ENCODE measurements at places on chromosomes 6 and 20.

- no peak overlapping the region for H3K4me3 ChIP-seq
- no peaks in the 10 kb centered on the region for H3K27me3 ChIP-seq
- no peaks in the 10 kb centered on the region for H3K4me1 ChIP-seq
- no peak for DNase-seq
These were observed 326.4 kb upstream of the MARCKS start for GRCh38 chr6:113530769-113531168.

- no peak overlapping the region for H3K27ac ChIP-seq
- 0 out of 2 replicates have a peak, but pooled peaks cover 3% of the 10 kb centered on the region for H3K27me3 ChIP-seq
- H3K4me1 ChIP-seq = no peaks in the 10 kb centered on the region
- no peaks in the 10 kb centered on the region for H3K36me3 ChIP-seq
- H3K4me3 ChIP-seq = no peak overlapping the region
These were observed 8.2 kb downstream of the ARHGAP40 start for GRCh38 chr20:38609815-38610214.

GRCh38 chr6:9136141-9136822, 700.9 kb upstream of the SLC35B3 start:
- no peak for DNase-seq
- no peak overlapping the region for H3K4me3 ChIP-seq
- H3K27me3 ChIP-seq = no peaks in the 10 kb centered on the region
- no peaks in the 10 kb centered on the region for H3K36me3 ChIP-seq
- H3K4me1 ChIP-seq = no peaks in the 10 kb centered on the region

DNA sequence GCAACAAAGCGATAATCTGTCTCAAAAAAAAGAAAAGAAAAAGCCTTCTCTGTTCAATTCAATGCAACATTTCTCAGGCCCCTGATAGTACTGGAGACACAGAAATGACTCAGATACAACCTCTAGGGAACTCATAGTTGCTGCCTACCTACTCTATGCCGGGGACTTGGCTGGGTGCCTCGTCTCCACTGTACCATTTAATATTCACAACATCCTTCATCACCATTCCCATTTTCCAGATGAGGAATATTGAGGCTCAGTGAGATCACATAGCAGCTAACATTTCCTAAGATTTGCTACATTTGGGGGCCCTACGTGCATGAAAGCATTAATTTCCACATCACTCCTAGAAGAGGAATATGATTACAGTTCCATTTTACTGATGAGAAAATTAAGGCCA, 7.5 kb downstream of the NOL4L start:
- no peak for DNase-seq
- H3K4me3 ChIP-seq = no peak overlapping the region
- H3K4me1 ChIP-seq = peaks cover 7% of the 10 kb centered on the region

- peaks cover 23% of the 10 kb centered on the region for H3K36me3 ChIP-seq
- DNase-seq = no peak
- H3K27me3 ChIP-seq = no peaks in the 10 kb centered on the region
- H3K4me1 ChIP-seq = peaks cover 40% of the 10 kb centered on the region
- peak overlapping the region; percentile 92 for H3K27ac ChIP-seq
These were observed 26.1 kb downstream of the RBCK1 start for GRCh38 chr20:434221-434620.

- no peaks in the 10 kb centered on the region for H3K36me3 ChIP-seq
- DNase-seq = no peak
- no peak overlapping the region for H3K27ac ChIP-seq
- no peaks in the 10 kb centered on the region for H3K27me3 ChIP-seq
These were observed 156.5 kb downstream of the SH3BGRL2 start for GRCh38 chr6:79787626-79788025.

GRCh38 chr6:45590226-45590625, 212.5 kb upstream of the SUPT3H start:
- no peaks in the 10 kb centered on the region for H3K27me3 ChIP-seq
- no peak overlapping the region for H3K27ac ChIP-seq
- H3K4me1 ChIP-seq = no peaks in the 10 kb centered on the region
- no peak for DNase-seq
- H3K4me3 ChIP-seq = no peak overlapping the region

GRCh38 chr6:114785235-114786127, 442.7 kb upstream of the HS3ST5 start:
- H3K36me3 ChIP-seq = no peaks in the 10 kb centered on the region
- no peaks in the 10 kb centered on the region for H3K4me1 ChIP-seq
- no peak overlapping the region for H3K4me3 ChIP-seq

- H3K27me3 ChIP-seq = no peaks in the 10 kb centered on the region
- H3K27ac ChIP-seq = peak overlapping the region; percentile 18
- H3K4me1 ChIP-seq = no peaks in the 10 kb centered on the region
These were observed 14.8 kb downstream of the MTHFD1L start for GRCh38 chr6:150880336-150880735.

DNA sequence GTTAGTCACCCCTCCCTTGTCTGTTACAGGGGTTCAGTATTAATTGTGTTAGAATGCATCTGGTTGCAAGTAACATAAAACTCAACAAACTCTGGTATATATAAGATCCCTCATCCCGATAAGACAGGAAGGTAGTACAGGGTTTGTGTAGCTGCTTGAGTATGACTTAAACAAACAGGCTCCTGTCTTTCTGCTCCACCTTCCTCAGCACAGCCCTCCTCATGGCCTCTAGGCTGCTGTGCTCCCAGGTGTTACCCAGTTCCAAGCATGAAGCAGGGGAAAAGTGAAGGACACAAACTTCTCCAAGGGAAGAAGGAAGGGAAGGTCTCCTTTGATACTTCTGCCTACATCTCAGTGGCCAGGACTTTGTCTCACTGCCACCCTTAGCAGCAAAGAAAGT, 1.4 kb upstream of the RALGAPB start:
- H3K36me3 ChIP-seq = no peaks in the 10 kb centered on the region
- no peak for DNase-seq

- H3K27me3 ChIP-seq = no peaks in the 10 kb centered on the region
- peaks cover 41% of the 10 kb centered on the region for H3K36me3 ChIP-seq
- no peak overlapping the region for H3K4me3 ChIP-seq
- no peak overlapping the region for H3K27ac ChIP-seq
- H3K4me1 ChIP-seq = no peaks in the 10 kb centered on the region
- DNase-seq = no peak
These were observed 145.8 kb downstream of the PREX1 start for GRCh38 chr20:48681873-48682426.

GRCh38 chr6:47163536-47163935, 121.4 kb upstream of the ADGRF1 start:
- peak; percentile 4 for DNase-seq
- H3K4me3 ChIP-seq = no peak overlapping the region
- no peak overlapping the region for H3K27ac ChIP-seq
- no peaks in the 10 kb centered on the region for H3K36me3 ChIP-seq

DNA sequence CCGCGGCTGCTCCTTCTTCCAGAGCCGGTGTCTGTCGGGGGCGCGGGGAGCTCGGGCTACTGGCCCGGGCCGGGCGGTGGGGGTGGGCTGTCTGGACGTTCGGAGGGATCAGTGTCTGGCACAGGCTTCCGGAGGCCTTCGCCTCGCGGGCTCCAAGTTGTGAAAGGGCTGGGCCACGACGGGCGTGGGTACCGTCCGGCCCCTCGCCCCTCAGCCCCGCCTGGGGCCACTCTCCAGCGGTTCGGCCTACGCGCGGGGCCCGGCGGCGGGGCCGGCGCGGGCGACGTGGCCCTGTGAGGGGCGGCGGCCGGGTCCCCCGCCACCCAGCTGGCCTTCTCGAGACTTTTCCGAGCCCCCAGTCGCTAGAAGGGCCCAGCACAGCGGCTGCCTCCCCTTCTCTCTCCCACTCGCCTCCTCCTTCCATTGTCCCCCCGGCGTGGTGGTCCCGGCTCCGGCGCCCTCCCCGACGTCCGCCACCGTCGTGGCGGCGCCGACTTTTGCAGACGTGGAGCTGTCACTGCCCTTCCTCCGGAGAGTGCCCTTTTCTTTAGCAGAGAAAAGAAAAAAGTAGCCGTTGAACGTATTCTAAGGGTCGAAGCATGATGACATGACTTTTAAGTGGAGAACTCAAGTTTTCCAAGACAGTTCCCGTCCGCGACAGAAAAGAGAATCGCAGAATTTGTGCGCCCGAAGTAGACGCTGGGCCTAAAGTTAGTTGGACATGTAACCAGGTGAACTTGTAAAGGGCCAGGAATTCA, 571 bp downstream of the ITCH start:
- no peaks in the 10 kb centered on the region for H3K27me3 ChIP-seq
- peak overlapping the region; percentile 70 for H3K27ac ChIP-seq
- DNase-seq = no peak
- H3K4me1 ChIP-seq = peaks cover 20% of the 10 kb centered on the region

DNA sequence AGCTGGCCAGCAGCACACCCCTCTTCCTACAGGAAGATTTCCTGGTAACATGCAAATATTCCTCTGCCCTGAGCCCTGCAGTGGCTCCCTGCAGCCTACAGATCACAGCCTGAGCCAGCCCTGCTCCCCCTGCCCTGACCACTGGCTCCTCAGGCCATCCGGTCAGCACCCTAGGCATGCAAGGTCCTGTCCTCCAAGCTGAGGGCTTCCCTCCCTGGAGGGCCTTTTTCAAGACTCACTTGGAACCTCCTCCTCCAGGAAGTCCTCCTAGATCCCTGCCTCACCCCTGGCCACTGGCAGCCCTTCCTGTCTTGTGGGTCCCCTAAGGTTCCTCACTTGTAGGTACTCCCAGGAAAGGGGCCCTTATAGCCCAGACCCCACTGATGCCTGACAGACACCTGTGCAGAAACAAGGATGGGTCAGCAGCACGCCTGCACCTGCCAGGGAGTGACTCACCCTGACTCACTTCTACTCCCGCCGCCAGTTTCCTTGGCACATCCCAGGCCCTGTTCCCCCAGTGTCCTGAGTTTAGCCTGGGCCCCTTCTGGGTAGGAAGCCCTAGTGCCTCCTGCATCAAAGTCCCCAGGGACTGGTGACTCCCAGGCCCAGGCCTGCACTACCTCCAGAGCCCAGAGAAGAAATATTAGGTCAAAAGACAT, 3.2 kb downstream of the SLC4A11 start:
- H3K27ac ChIP-seq = no peak overlapping the region
- peaks cover 7% of the 10 kb centered on the region for H3K4me1 ChIP-seq
- DNase-seq = no peak
- H3K36me3 ChIP-seq = no peaks in the 10 kb centered on the region

DNA sequence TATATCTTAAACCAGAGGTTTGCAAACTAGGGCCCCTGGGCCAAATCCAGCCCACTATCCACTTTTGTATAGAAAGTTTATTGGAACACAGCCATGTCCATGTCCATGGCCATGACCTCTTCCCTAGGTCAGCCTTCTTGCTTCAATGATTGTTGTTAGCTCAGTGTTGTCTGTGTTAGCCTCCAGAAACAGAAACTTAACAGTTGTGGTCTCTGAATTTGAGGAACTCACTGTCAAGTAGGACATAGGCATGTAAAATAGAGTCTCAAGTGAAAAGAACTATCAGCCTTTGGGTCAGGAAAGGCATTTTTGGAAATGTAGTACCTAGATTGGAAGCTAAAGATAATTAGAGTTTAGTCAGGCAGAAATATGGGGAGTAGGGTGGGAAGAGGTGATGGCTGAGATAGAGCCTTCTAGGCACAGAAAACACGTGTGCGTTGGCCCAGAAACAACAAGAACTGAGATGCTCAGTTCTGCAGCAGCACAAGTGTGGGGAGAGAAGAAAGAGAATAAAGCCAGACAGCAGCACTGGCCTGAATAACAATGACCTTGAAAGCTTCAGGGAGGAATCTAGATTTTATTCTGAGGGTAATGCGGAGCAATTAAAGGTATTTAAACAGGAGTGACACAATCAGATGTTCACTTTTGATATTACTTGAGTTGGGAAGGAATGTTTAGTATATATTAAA, 87.0 kb upstream of the OLIG3 start:
- no peak overlapping the region for H3K27ac ChIP-seq
- peak; percentile 17 for DNase-seq
- H3K36me3 ChIP-seq = no peaks in the 10 kb centered on the region
- no peak overlapping the region for H3K4me3 ChIP-seq
- H3K27me3 ChIP-seq = no peaks in the 10 kb centered on the region

- no peak overlapping the region for H3K4me3 ChIP-seq
- no peak overlapping the region for H3K27ac ChIP-seq
- peaks cover 18% of the 10 kb centered on the region for H3K36me3 ChIP-seq
- no peak for DNase-seq
- H3K4me1 ChIP-seq = no peaks in the 10 kb centered on the region
These were observed 39.0 kb downstream of the STX11 start for GRCh38 chr6:144189351-144189750.

DNA sequence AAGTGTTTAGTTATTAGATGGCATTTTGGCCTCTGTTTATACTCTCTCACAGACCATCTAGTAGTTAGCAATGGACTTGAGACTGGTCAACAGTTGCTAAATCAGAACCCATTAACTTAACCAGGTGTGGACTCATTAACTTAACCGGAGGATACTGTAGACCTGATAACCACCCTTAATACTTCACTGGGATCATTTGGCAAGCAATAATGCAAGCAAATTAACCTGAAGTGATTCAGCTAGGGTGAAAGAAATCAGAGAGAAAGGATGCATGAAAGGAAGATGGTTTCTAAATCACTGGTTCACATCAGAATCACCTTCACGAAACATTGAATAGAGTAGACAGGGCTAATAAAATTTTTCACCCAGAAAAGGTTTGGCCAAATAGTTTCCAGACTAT, 73.3 kb downstream of the TMEM244 start:
- H3K4me3 ChIP-seq = no peak overlapping the region
- H3K36me3 ChIP-seq = no peaks in the 10 kb centered on the region

DNA sequence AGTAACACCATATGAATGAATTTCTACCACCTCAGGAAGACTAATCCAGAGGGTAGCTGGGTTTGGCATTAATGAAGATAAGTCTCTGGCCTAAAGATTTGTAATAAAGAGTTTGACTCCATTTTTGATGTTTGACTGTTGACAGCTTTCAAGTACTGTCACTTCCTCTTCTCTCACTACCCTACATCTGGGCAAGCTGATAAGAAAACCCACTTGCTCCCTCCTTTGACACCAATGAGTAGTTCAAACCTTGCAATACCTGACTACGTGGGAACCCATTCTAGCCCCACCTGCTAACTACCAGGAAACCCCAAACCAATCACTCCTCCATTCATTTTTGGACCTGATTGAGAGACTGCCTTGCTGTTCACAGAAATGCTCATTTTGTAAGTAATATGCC, 621.5 kb downstream of the TENT5A start:
- H3K27me3 ChIP-seq = no peaks in the 10 kb centered on the region
- H3K36me3 ChIP-seq = no peaks in the 10 kb centered on the region
- no peak for DNase-seq

DNA sequence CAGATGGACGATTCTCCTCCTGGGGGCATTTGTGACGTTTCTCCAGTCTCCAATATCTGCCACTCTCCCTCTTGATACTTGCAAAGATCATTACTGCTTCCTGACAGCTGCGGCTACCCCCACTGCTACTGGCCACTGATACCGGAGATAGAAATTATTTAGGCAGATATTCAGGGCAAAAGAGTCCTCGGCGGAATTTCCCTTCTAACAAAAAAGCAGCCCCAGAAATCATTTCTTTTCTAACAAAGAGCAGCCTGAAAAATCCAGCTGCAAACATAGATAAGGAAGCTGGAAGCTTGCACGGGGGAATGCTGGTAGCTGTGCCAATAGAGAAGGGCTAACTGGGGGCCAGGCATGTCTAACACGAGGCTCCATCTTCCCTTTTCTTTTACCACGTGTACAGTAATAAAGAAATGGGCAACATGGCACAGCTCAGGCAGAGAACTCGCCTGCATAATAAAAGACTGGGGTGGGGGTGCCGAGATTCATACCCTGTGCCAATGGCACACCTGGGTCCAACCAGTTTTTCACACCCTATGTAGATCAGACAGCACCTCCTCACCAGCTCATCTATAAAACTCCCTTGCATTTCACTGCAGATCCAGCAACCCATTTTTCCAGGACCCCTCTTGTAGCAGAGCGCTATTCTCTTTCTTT, 6.1 kb downstream of the TP53RK start:
- no peak overlapping the region for H3K27ac ChIP-seq
- H3K27me3 ChIP-seq = no peaks in the 10 kb centered on the region
- no peak for DNase-seq
- peaks cover 13% of the 10 kb centered on the region for H3K4me1 ChIP-seq
- no peak overlapping the region for H3K4me3 ChIP-seq

All from GM12878 (cell line).